ENCODE measurements at places on chromosomes 5 and 9.
A peak's percentile ranks its signal among the peaks of the same experiment; 100 is the strongest.

GRCh38 chr5:17123010-17123409 lies 94.4 kb upstream of the BASP1 start:
- DNase-seq, result no peak

- peak; percentile 14 for DNase-seq
Observed at GRCh38 chr5:154811653-154812465, 38.5 kb downstream of the FAXDC2 start.

DNA sequence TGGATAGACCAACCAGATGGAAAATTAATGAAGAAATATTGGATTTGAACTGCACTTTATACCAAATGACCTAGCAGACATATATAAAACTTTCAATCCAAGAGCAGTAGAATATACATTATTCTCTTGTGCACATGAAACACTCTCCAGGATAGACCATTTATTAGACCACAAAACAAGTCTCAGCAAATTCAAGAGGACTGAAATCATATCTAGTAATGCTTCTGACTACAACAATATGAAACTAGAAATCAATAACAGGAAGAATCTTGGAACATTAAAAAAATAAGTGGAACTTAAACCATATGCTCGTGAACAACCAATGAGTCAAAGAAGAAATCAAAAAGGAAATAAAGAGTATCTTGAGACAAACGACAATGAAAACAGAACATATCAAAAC lies 150.0 kb upstream of the CD180 start:
- no peak for DNase-seq

DNA sequence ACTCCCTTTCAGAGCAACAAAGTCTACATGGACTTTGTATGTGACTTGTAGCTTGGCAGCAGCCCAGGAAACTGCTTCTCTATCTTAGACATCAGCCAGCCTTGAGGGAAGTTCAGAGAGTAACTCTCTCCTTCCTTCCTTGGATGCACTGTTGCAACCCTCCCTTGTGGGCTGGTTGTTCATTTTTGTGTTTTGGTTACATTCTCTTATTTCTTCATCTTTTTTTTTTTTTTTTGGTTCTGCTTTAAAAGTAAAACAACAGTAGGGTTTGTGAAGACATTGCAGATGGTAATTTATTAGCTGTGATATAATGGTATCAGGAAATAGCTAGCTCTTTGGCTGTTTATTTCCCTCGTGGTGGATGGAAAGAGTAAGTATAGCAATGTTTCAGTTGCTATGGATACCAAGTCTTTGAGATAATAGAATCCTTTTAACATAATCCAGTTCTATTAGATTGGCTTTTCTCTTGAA lies 97.9 kb upstream of the MAMDC2 start:
- no peak for DNase-seq

DNA sequence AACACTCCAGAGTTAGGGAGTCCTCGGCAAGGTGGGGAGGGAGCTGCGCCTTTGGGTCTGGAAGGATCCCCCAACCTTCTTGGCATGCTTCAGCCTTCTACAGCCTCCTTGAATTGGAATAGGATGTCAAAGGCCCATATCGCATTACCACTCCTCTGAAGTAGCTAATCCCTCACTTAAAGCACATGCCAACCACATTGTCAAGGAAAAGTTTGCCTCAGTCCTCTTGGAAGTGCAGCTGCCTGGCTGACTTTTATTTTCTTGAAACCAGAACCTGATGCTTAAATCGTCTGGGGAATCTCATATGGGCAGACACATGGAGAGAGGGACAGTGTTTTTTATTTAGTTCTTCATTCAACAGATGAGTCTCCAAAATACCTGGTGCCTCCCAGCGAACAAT lies 14.5 kb downstream of the CXCL14 start:
- DNase-seq, result no peak

- no peak for DNase-seq
Observed at GRCh38 chr9:16771356-16771755, 99.1 kb downstream of the BNC2 start.

DNA sequence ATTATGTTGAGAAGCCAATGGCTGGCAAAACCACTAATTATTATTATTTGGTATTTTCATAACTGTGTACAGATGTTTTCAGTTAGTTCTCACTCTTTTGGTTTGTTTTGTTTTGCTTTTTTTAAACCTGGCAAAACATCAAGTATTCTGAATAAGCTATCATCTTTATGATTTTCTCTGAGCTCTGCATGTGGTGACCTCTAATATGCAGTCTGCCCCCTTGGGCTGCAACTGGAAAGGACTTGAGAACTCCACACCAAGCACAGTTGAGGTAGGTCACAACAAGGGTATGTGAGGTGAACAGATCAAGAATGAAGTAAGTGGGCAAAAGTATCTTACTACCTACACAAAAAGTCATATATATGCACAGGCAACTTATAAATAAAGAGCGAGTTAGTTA lies 202.2 kb downstream of the NFIB start:
- no peak for DNase-seq

GRCh38 chr5:56328753-56329560 lies 95.8 kb upstream of the ANKRD55 start:
- no peak for DNase-seq

DNA sequence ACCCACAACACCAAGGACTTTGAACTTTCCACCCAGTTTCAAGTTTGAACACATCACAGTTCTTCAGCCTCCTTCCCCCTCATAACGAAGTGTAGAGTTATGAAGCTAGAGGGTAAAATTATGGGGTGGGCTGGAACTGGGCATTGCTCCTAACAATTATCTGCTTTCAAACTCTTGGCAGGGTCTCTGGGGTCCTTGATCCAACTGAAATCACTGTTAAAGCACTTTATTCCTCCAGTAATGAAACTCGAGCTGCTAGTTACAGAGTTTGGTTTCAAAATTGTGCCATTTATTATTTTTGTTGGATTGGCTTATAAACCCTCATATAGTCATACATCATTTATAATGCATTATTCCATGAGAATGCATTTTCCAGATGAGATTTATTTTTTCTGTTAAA lies 158.5 kb downstream of the RGS3 start:
- DNase-seq, result no peak

DNA sequence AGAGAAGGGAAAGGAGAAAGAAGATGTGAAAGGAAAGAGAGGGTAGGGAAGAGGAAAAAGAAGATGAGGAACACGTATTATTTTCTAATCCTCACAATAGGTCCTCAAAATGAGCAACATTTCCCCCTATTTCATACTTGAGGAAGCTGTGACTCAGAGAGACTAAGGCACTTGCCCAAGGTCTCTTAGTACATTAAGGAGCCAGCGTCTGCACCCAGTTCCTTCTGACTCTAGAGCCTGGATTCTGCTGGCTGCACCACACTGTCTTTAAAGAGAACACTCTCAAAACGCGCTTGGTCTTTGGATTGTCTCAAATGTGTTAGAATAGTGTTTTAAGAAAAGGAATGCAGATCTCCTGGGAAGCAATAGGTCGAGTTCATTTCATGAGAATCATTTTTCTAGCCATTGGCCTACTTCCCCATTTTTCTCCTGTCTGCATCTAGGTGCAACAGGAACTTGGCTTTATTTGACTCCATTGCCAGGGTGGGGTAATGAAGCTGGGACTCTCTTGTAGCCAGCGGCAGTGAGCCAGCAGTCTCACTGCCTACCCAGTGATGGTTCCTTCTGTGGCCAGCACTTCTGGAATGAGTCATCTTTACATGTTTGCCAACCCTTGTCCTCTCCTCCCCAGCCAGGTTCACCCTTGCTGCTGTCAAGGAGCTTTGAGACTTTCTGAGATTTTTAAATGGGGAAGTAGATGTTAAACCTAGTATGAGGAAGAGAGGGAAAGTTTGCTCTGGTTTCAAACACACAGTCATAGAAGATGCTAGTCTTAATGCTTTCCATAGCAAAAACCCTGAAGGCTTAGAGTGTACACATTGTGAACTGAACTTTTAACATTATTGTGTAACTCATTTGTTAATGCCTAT lies 82.7 kb downstream of the DOCK8 start:
- no peak for DNase-seq

- no peak for DNase-seq
Observed at GRCh38 chr9:137320555-137321384, 18.7 kb upstream of the NRARP start.

GRCh38 chr9:36862206-36863145 lies 171.6 kb downstream of the PAX5 start:
- DNase-seq, result no peak

DNA sequence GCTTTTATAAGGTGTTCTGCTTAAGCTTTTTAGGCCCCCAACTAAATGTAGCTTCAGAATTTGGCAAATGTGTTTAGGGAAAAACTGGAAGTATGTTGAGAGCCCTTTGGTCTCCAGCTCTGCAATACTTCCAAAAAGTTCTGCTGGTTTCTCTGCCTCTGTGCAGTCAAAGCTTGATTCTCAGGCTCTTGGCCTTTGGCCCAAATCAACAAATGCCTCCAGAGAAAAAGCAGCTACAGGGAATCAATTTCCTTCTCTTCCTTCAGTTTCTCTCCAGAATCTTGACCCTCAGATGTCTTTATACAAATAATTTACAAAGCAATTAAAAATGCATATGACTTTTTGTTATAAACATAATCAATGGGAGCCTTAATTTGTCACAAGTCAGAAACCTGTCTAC lies 235.7 kb downstream of the COMMD10 start:
- no peak for DNase-seq

DNA sequence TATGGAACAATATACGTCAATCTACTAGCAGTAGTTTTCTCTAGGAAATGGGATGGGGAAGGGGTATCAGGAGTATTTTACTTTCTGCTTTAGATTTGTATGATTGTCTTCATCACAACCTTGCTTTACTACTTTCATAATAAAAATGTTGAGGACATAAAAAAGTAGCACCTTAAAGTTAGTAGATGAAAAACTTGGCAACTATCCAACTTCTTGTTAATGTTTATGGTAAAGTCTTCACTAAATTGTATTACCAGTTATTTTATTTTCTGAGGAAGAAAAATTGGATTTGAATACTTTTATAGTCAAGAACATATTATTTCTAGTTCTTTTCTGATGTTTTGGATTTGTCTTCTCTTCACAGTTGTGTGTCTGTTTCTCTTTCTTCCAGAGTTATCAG lies 372.1 kb downstream of the ARRDC3 start:
- no peak for DNase-seq

GRCh38 chr5:154642499-154643245 lies 112.5 kb upstream of the LARP1 start:
- DNase-seq, result no peak

- DNase-seq, result no peak
Observed at GRCh38 chr5:176733406-176734262, 76.7 kb upstream of the UNC5A start.

DNA sequence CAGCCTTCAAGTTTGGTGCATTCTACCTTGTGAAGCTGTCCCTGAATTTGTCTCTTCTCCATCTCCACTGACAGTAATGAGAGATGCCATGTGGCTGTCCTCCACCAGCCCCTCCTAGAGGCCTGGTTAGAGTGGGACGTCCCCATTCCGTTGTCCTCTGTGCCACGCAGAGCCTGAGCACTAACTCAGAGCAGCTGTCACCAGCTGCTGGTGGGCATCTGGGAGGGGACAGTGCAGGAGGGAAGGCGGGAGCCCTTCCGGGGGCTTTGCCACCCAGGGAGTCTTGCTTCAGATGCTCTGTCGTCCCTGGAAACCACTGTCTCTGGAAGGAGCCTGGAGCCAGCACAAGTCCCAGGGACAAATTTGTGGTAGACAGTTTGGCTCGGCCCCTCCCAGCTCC lies 78.6 kb downstream of the PDZD2 start:
- no peak for DNase-seq

GRCh38 chr9:128078504-128079434 lies 10.7 kb downstream of the SLC25A25 start:
- DNase-seq, result no peak

DNA sequence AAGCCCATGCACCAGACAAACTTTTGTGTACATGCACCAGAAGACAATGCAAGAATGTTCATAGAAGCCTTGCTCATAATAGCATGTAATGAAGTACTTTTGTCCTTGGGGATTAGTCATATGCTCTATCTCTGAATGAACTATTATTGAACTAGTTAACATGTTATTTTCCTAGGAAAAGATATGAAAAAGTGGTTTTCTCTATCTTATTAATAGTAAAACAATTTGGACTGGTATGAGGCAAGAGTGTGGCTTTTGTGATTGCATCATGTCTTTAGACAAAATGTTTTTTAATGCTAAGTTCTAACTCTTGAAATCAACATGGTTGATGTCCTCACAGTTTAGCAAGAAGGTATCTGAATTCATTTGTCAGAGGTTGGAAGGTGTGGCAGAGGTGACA lies 55.7 kb upstream of the SPDL1 start:
- DNase-seq, result no peak

GRCh38 chr5:74310997-74311930 lies 329.3 kb downstream of the ENC1 start:
- no peak for DNase-seq

DNA sequence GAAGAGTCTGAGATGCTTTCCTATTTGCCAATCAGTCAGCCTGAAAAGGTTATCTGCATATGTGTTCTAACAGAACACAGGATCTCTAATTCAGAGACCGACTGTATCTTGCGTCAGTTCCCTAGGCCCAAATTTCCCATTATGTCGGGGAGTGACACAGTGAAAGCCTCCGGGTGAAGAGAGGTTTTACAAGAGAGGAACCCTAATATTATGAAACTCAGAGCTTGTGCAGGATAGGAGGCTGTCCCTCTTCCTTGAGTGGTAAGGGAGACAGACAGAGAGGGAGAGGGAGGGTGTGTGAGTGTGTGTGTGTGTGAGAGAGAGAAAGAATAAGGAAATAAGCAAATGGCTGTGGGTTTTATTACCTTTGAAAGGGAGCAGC lies 1.9 kb downstream of the CD14 start:
- DNase-seq, result no peak

- DNase-seq, result no peak
Observed at GRCh38 chr9:113558632-113559502, 95.3 kb downstream of the RGS3 start.

- DNase-seq, result no peak
Observed at GRCh38 chr9:121694600-121694999, 43.2 kb downstream of the DAB2IP start.

DNA sequence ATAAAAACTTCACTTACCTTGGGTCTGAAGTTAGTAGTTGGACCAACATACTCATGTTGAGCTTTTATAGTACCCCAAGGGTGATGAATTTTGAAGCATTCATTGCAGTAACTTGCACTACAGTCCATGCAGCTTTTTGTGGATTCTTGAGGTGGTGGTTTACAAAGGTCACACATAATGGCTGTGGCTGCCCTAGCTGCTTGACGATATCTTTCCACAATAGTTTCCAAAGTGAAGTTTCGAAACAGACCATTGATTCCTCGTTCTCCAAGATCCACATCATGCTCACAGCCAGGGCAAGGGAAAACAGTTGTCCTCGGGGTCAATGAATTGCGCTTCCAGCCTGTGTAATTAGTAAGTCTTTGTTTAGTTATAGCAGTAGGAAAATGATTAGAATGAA lies 22.7 kb downstream of the TRIM36 start:
- DNase-seq, result no peak

GRCh38 chr5:81313686-81314085 lies 12.3 kb downstream of the ZCCHC9 start:
- DNase-seq, result no peak

DNA sequence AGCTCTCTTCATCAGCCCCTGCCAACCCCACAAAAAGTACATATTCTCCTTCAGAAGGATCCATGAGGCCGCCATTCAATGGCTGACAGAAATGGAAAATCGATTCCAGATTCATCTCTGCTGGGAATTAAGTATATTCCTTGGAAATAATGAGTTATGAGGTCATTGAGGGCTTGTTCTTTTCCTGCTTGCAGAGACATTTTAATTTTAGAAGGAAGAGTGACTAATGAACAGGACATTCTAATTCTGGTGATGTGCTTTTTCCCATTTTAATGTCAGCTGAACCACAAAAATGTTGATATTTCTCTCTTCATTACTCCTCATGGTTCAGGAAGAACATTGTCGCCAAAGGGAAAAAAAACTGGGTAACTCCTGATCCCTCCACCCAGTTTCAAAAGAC lies 314.0 kb downstream of the PIK3R1 start:
- DNase-seq, result no peak

GRCh38 chr5:30099634-30100033 lies 1093.9 kb upstream of the CDH6 start:
- no peak for DNase-seq
